ENCODE measurements at places on chromosomes 4 and X.

DNA sequence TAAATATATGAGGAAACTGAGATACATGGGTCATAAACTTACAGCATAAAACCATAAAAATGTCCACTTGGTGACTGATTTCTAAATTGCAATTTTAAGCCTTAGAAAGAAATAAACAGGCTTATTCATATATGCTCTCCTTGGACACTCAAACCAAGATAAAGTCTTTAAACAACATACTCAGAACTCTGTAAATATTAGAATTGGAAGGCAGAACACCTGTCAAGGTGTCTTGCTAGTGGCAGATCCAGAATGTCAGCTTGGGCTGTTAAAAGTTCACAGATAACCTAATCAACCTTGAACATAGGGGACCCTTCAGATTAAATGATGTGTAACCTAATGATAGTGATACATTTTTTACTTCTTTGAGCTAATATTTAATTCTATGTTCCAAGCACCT lies 208.1 kb upstream of the ARSJ start:
- no peak for DNase-seq

DNA sequence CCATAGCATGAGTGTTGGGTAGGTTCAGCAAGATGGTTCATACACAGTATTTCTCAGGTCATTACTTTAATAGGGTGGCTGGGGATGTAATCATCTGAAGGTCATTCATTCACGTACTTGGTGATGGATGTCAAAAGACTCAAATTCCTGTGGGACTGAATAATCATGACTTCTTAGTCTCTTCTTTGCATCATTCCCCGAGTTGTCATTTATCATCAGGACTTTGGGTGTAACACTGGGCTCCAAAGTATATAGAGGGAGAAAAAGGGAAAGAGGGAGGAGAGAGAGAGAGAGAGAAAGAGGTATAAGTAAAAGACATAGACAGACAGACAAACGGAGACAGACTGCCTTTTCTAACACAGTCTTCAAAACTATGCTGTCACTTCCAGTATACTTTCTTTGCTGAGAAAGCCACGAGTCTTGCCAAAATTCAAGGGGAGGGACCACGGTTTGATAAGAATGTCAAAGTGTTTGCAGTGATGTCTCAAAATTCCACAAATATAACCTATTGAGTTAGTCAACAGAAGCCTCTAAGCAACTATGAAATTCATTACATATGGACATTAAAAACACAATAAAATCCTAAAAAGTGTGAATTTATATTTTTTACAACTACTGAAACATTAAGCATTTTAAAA lies 55.9 kb downstream of the UGT2A3 start:
- DNase-seq = no peak

- no peak for DNase-seq
Measured at GRCh38 chr4:110296892-110297291, 98.5 kb upstream of the ELOVL6 start.

DNA sequence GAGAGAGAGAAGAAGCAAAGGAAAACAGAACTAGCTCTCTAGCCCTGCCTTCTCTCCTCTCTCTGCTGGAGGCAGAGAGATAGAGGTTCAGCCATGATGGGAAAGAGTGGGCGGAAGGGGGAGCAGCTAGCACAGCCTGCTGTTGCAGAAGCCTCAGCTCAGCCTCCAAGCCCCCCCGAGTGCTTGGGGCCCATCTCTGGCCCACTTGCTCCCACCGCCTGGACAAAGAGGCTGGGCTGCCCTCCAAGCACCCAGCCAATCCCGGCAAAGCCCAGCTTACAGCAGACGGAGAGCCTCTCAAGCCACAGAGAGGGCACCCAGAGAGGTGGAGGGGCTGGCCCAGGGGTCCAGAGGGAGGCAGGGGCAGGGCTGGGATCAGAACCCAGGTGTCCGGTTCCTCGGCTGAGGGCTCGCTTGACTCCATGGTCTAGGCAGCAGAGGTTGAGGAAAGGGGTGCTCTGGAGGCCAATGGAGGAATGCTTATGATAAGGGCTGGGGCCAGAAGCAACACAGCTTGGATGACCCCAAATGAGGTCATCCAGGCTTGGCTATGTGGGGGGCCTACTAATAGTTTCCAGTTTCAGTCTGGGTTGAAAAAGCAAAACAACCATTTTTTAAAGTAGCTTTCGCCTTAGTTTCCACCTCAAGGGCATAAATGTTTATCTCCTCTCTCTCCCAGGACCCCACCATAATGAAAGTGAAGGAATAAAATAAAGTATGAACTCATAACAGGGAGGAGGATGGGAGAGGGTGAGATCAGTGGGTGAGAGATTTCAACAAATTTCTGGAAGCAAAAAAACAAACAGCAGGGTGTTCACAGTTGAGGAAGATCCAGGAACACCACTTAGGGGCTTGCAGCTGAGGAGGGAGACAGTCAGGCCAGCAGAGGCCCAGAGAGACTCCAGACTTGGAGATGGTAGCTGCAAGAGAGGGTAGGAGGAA lies 24.9 kb upstream of the IQSEC2 start:
- DNase-seq = no peak

- no peak for DNase-seq
Measured at GRCh38 chrX:108177351-108178142, 86.0 kb downstream of the ATG4A start.

- DNase-seq = no peak
Measured at GRCh38 chr4:69668680-69669079, 15.6 kb upstream of the UGT2A1 start.
